CD4-positive, alpha-beta T cell treated with Interleukin-21 for 1 hour (primary cell): ENCODE measurements at places on chromosomes 2 and 18.

DNA sequence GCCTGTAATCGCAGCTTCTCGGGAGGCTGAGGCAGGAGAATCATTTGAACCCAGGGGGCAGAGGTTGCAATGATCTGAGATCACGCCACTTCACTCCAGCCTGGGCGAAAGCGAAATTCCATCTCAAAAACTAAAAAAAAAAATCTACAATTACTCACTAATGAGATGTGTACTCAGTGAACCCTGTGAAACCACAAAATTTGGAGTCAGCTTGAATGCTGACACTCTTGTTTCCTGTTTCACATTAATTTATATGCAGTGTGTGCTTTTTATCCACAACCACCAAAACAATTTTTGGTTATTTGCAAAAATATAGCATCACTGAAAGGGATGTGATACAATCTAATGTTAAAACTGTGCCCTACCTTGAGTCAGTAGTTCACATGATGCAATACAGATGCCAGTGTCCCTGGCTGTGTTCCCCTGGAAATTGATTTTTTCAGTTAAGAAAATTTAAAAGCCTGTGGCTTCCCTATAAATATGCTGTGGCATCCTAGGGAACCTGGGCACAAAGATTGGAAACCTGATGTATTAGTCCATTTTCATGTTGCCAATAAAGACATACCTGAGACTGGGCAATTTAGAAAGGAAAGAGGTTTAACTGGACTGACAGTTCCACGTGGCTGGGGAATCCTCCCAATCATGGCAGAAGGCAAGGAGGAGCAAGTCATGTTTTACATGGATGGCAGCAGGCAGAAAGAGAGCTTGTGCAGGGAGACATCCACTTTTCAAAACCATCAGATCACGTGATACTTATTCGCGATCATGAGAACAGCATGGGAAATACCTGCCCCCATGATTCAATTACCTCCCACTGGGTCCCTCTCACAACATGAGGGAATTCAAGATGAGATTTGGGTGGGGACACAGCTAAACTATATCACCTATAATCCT lies 337.5 kb upstream of the NT5C1B start:
- DNase-seq, result no peak

GRCh38 chr2:197707316-197708213 lies 2.4 kb downstream of the MARS2 start:
- peak; percentile 50 for DNase-seq

DNA sequence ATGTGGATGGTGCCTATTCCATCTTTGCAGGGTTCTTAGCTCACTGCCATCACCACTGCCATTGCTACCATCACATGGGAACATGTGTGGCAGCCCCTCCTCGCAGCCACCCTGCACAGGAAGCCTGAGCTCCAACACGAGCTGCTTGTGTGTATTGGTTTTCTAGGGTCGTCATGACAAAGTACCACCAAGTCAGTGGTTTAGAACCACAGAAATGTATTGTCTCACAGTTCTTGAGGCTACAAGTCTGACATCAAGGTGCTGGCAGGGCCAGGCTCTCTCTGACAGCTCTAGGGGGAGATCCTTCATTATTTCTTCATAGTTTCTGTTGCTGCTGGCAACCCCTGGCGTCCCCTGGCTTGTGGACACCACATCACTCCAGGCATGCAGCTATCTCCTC lies 10.3 kb upstream of the IL1R2 start:
- no peak for DNase-seq

DNA sequence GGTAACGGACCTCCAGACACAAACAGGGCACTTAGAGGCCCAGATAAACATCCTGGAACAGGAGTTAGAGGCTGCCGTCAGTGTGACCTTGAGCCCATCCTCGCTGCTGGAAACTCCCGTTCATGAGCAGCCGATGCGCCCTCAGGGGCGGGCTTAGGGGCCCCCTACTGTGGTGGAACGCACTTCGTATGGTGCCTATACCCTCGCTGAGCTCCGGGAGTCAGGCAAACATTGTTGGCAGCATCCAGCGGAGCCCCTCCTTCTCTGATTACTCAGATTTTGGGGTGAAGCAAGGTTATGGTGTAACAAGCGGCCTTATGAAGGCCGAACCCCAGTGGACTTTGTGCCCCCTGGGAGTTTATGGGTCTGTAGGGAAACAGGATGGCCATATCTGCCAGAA lies 205.3 kb upstream of the SYT4 start:
- DNase-seq, result no peak

DNA sequence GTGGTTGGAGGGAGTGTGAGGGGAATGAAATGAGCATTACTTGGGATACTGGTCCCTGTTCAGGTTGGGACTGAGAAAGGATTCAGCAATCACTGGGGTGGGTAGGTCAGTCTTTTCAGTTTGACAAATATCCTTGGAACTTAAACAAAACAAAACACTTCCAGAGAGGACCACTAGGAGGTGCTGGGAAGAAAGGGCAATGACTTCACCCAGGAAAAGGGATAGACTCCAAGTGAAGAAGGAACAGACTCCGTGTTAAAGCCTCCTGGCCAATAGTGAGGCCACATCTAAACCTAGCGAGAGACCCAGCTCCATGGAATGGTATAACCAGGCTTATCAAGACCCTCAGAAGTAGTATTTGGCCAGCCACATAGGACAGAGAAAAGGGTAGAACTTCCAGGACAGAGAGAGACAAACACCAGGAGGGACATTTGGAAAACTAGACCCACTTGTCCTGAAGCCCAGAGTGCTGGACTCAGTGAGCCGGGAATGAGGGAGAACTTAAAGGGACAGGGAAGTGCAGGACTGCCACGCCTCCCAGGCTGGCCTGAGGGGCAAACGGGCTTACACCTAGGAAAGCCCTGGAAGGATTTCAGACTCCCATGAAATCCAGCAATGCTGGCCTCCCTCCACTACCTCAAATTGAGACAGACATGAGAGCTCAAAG lies 19.6 kb upstream of the KCNG3 start:
- DNase-seq, result no peak

DNA sequence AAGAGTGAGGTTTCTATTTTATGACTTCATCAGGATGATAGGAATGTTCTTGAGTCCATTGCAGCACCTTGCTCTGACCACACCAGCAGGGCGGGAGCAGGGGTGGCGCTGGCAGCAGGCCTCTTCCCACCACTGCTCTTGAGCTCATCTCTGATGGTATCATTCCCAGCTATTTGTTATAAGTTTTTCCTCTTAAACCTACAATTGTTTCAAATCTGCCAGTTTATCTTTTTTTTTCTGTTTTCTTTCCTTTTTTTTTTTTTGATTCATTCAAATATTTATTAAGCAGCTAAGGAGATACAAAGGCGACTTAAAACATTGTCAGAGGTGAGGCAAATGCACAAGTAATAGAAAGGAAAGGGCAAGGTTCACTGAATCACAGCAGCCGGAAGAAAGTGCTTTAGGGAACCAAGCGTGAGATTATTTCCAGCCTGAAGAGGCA lies 28.7 kb downstream of the NIFK start:
- no peak for DNase-seq

GRCh38 chr18:11951390-11951851 lies 29.9 kb upstream of the IMPA2 start:
- DNase-seq, result no peak

DNA sequence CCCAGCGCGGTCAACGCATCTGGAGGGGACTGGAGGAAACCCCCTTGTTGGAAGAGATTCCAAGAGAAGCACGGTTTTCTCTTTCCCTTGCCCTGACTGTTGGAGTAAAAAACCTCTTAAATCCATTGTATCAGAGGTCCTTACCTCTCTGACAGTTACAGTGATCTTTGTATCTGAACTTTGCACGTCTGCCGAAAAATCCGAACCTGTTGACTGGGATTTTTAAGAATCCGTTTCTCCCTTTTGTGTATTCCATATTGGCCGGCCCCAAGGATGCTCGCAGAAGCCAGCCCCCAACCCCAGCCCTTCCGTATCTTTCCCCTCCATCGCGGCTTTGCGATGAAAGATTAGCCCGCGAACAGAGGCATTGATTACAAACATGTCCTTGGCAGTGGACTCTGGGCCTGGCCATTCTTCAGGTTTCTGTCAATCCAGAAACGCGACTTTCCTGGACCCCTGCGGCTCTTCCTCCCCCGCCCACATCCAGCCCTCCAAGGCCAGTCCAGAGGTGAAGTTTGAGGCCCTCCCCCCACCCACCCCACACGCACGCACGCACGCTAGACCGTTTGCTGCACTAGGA lies 4.6 kb upstream of the DLX1 start:
- no peak for DNase-seq

DNA sequence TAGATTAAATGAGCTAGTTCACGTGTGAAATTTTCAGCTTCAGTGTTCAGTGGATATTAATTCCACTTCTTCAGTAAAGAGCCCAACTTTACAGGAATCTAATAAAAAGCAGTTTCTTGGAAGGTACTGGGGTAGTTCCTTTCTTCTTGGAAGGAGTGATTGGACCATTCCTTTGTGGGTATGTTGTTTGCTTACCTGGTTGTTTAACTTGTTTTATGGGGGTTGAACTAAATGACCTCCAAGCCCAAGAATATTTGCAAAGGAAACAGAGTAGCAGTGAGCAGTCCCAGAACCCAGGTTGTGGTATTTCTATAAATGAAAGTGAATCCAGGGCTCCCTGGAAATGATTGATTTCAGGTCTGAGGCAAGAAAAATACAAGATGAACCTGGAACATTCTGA lies 31.4 kb downstream of the KCNJ13 start:
- no peak for DNase-seq

GRCh38 chr2:239750929-239751678 lies 274.0 kb downstream of the NDUFA10 start:
- no peak for DNase-seq

DNA sequence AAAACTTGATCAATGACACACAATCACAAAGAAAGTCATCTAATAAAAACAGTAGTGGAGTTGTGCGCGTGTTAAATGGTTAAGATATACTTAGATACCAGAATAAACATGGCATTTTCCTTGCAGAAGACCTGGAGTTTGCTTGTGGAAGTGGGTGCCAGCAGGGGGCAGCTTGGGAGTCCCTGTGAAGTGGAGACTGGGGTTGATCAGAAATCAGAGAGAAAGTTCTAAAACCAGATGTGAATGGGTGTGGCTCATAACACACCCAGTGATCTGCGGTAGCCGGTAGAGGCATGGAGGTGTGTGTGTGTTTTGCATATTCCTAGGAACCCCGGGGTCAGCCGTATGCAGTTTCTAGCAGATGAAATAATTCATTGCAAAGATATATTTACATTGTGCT lies 300.1 kb upstream of the TRIB2 start:
- peak; percentile 79 for DNase-seq

- no peak for DNase-seq
Measured at GRCh38 chr2:147204102-147204501, 640.7 kb upstream of the ACVR2A start.

GRCh38 chr2:47211497-47212011 lies 56.4 kb upstream of the STPG4 start:
- no peak for DNase-seq

DNA sequence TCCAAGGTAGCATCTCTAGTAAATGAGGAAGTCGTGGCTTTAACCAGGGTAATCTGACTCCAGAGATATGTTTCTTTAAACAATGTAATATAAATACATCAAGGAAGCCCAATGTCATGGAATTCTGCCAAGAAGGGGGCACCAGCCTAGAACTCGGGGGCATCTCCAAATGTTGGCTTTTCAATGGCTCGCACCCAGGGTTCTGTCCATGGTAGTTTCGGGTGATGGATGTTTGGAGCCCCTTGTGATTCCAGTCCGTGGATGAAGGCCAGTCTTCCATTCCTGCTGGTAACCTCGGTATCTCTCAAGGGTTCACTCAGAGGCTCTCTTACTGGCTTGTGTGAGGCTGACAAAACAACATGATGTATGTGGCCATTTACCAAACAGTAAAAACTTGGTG lies 91.7 kb upstream of the SPHKAP start:
- DNase-seq, result no peak

DNA sequence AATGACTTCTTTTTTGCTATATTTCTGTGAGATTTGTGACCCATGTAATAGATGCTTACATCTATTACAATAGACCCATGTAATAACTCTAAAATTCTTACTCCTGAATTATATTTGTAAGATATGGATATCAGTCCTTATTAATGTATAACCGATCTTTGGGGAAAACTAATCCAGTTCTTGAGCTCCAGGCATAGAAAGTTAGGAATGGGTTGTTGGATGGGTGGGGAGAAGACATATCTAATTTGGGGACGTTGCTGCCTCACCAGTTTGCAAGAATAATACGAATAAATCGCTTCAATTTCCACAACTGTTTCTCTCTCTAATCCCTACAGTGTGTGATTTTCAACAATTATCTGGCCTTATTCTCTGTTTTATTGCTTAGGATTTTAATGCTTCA lies 13.5 kb downstream of the CAVIN2 start:
- no peak for DNase-seq

DNA sequence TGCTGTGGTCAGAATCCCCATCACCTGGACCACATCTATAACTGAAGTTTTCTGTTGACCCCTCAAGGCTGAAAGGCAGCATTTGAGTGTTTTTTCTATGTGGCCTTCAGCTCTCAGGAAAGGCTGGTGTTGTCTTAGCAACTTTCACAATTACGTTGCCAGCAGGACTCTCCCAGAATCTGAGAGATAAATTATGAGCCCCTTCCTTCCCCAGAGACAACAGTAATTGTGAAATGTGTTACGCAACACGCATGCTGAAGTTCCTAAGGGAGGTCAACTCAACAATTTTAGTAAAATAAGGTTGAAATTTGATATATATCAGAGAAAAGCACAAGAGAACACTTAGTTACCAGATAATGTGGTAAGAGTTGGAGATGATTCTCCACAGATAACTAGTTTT lies 216.5 kb upstream of the SLC8A1 start:
- no peak for DNase-seq

DNA sequence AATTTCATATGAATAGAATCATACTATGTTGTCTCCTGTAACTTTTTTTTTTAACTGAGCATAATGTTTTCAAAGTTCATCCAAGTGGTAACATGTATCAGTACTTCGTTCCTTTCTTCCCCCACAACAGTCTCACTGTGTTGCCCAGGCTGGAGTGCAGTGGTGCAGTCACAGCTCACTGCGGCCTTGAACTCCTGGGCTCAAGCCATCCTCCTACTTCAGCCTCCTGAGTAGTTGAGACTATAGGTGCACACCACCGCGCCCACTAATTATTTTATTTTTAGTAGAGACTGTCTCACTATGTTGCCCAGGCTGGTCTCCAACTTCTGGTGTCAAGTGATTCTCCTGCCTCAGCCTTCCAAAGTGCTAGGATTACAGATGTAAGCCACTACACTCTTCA lies 23.4 kb upstream of the TET3 start:
- DNase-seq, result no peak

- DNase-seq, result no peak
Measured at GRCh38 chr2:240985881-240986786, 12.3 kb upstream of the SNED1 start.
